ENCODE measurements at places on chromosomes 6 and 20. TPM values are rescaled to one million over a fixed set of nuclear protein-coding genes. Genes with fewer than 3 reads are reported as not detected.

GSTA5 gene
- total RNA-seq, result not detected

ZNF337 gene
- total RNA-seq, result 22.0 TPM

NRSN1 gene
- total RNA-seq, result not detected

REV3L gene
- 51.5 TPM for total RNA-seq

FRK gene
- total RNA-seq, result 1.6 TPM

WFDC5 gene
- total RNA-seq, result not detected

RAET1E gene
- 0.17 TPM for total RNA-seq

TPX2 gene
- total RNA-seq, result 10.6 TPM

EYA4 gene
- 0.65 TPM for total RNA-seq

RBPJL gene
- not detected for total RNA-seq

SERPINB1 gene
- 8.0 TPM for total RNA-seq

OR2B2 gene
- total RNA-seq, result not detected

GJA10 gene
- not detected for total RNA-seq

KCNK17 gene
- total RNA-seq, result not detected

ZSCAN9 gene
- 8.3 TPM for total RNA-seq

OR2H2 gene
- not detected for total RNA-seq

TINAG gene
- total RNA-seq, result not detected

VGLL2 gene
- total RNA-seq, result not detected

OPRL1 gene
- total RNA-seq, result 2.4 TPM

BHLHE23 gene
- not detected for total RNA-seq

COL11A2 gene
- 0.13 TPM for total RNA-seq

VARS2 gene
- 14.9 TPM for total RNA-seq

DNAH8 gene
- total RNA-seq, result not detected

BPIFA1 gene
- not detected for total RNA-seq

ZSWIM1 gene
- 6.0 TPM for total RNA-seq

PTCHD4 gene
- 4.4 TPM for total RNA-seq

GPX5 gene
- total RNA-seq, result not detected

TNF gene
- not detected for total RNA-seq

KCNK16 gene
- total RNA-seq, result not detected

GRM1 gene
- total RNA-seq, result 0.07 TPM

TSPYL4 gene
- total RNA-seq, result 12.6 TPM

TGM6 gene
- total RNA-seq, result not detected

PRND gene
- total RNA-seq, result not detected

LMBRD1 gene
- total RNA-seq, result 45.2 TPM

PPP1R14C gene
- total RNA-seq, result 7.4 TPM

PKHD1 gene
- not detected for total RNA-seq

SLC17A1 gene
- total RNA-seq, result not detected

DPM1 gene
- 43.4 TPM for total RNA-seq

TRIM10 gene
- total RNA-seq, result not detected

RSPH9 gene
- total RNA-seq, result 0.83 TPM

SCGN gene
- total RNA-seq, result not detected

BMP5 gene
- 0.03 TPM for total RNA-seq

SLC4A11 gene
- total RNA-seq, result 1.2 TPM

RBBP8NL gene
- not detected for total RNA-seq

DEFB129 gene
- total RNA-seq, result not detected

DSTN gene
- total RNA-seq, result 302 TPM

NT5E gene
- total RNA-seq, result 667 TPM

EDN1 gene
- 24.9 TPM for total RNA-seq
